ENCODE measurements at places on chromosomes 7 and 10. TPM values are rescaled to one million over a fixed set of nuclear protein-coding genes. Genes with fewer than 3 reads are reported as not detected.

DNAJC12 gene
- total RNA-seq, result 4.0 TPM

ACSM6 gene
- not detected for total RNA-seq

ADAMTS14 gene
- total RNA-seq, result 0.19 TPM

ANKRD30A gene
- total RNA-seq, result not detected

EMX2 gene
- 2.5 TPM for total RNA-seq

ITGA8 gene
- total RNA-seq, result 221 TPM

NEUROD6 gene
- not detected for total RNA-seq

DLX6 gene
- total RNA-seq, result 1.5 TPM

GRCh38 chr10:33027088-33027487, 69.1 kb upstream of the ITGB1 start:
- DNase-seq, result no peak

DNA sequence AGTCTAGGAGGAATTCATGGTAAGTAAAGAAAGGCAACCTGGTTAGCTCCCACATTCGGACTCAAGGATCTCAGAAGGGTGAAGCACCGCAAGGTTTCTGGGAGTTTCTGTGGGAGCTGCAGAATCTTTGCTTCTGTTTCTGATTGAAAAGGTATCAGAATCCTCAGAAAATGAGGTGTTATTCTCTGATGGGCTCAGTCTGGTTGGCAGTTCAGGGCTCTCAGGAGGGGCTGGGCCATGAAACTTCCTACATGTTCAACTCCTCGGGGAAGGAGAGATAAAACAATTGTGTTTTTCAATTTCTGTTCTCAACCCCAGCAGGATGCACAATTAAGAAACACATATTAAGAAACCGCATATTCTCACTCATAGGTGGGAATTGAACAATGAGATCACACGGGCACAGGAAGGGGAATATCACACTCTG, 9.1 kb downstream of the OR2A7 start:
- no peak for DNase-seq

- DNase-seq, result no peak
Observed at GRCh38 chr10:34240039-34240438, 575.1 kb downstream of the PARD3 start.

DNA sequence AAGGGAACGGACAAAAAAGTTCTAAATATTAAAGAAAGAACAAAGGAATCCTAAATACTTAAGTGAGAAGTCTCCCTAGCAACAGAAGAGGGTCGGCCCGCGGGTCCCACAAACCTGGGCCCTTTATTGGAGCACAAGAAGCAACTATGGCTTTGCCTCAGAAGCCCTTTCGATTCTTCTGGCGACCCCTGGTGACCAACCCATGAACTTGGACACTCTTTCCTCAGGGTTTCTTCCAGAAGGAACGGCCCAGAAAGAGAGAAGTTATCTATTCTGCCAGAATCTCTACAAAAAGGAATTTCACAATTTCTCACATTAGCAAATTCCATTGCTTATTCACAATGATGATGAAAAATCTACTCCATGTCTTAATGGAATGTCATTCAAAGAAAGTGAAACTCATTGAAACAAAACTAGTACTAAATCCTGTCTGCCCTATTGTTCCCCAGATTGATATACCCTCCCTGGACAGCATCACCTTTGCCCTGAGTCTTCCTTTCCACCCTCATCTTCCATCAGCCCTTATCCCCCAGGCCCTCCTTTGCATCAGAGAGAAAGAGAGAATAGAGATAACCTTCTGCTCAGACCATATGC, 43.7 kb downstream of the CPVL start:
- peak; percentile 86 for DNase-seq

GRCh38 chr10:36675458-36675880, 449.9 kb upstream of the ANKRD30A start:
- DNase-seq, result no peak

GRCh38 chr10:31693491-31693890, 235.1 kb downstream of the ARHGAP12 start:
- DNase-seq, result no peak

DNA sequence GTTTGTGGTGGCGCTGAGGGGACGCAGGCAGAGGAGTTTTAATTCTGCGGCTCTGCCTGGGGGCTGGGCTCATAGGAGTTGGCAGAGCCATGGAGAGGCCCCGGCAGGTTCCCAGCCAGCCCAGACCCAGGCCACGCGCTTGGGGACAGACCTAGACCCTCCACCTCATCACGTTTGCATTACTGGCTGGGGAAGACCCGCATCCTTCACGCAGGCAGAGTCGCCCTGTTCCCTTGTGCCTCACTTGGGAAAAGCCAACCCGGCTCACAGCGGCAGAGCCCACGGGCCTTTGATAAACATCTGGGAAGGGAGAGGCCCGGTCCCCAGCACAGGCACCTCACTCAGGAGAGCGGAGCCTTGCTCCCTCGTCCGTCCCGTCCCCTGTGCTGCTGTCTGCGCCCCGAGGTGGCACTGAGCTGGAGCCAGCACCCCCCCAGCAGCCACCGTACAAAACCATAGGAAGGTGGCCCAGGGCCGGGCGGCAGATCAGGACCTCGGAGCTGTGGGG, 112.8 kb downstream of the CYTH3 start:
- peak; percentile 80 for DNase-seq

- DNase-seq, result no peak
Observed at GRCh38 chr7:114953724-114954123, 31.8 kb downstream of the MDFIC start.

DNA sequence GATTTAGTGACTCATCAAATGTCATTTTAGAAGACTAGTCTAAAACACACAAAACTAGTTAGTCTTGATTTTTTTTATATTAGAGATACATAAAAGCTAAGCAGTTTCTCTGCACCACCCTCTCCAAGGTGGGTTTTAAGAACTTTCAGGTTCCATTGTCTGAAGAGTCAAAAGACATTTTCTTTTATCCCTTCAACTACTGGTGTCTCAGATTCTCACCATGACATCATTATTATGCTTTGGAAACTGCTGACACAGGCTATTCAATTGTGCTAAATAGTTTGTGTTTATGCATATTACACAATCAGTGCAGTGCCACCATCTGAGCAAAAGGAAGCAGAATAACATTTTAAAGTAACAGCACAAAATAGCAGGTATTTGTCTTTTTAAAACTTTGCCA, 52.2 kb downstream of the IGF2BP3 start:
- DNase-seq, result no peak

GRCh38 chr10:80260295-80261243, 28.9 kb downstream of the MAT1A start:
- DNase-seq, result no peak

DNA sequence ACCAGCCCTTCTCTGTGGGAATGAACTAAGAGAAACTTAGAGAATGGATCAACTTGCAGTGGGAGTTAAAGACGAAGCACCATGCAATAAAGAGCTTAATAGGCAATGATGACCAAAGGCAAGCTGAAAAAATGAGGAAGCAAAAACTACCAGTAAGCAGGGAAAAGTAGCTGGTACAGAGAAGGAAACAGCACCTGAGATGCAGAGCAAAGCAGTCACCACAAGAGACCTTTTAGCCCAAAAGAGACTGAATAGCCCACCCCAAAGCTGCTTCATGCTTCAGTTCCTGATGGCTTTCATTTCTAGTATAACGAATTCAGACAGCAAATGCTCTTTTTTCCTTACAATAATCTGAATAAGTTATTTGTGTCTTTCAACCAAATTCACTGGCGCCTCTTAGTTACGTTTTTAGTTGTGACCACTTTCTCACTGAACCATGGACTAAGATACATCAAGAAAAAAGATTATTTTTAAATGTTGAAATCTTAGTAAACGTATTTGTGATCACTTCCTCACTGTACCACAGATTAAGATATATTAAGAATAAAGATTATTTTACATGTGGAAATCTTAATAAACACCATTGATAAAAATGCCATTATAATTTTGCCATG, 76.0 kb downstream of the USP6NL start:
- DNase-seq, result no peak

DNA sequence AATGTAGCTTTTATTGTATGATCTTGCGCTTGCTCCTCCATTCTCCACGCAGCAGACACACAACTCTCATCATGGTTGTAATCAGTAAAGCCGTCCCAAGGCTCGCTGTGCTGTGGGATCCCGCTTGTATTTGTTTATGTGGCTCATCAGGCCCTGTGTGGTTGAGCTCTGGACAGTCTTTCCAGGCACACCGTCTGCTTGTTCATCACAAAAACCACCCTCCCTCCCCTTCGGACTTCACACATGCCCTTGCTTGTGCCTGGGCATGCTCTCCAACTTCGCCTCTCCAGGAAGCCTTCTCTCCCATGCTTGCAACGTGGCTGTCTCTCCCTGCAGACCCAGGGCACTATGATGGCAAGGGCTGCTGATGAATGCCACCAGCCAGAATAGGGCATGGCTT, 62.4 kb downstream of the HK1 start:
- no peak for DNase-seq

GRCh38 chr7:150968734-150969372, 9.3 kb downstream of the KCNH2 start:
- no peak for DNase-seq

GRCh38 chr7:94436018-94436604, 41.4 kb downstream of the COL1A2 start:
- DNase-seq, result no peak
